Colonic mucosa (tissue), 4 donors: ENCODE measurements at places on chromosomes 11 and 22. TPM values are rescaled to one million over a fixed set of nuclear protein-coding genes. Genes with fewer than 3 reads are reported as not detected.

Gene ADSL
- total RNA-seq: 26.4 TPM

Gene GLYAT
- not detected for total RNA-seq

Gene UPB1
- total RNA-seq: 0.16 TPM

Gene CECR2
- 0.30 TPM for total RNA-seq

Gene C11orf21
- 0.11 TPM for total RNA-seq

Gene TMEM45B
- total RNA-seq: 191 TPM

Gene OR4C3
- not detected for total RNA-seq

Gene MRPL16
- total RNA-seq: 51.6 TPM

Gene KIAA1671
- 94.3 TPM for total RNA-seq

Gene RBX1
- total RNA-seq: 46.0 TPM

Gene OR8G5
- total RNA-seq: not detected

DNA sequence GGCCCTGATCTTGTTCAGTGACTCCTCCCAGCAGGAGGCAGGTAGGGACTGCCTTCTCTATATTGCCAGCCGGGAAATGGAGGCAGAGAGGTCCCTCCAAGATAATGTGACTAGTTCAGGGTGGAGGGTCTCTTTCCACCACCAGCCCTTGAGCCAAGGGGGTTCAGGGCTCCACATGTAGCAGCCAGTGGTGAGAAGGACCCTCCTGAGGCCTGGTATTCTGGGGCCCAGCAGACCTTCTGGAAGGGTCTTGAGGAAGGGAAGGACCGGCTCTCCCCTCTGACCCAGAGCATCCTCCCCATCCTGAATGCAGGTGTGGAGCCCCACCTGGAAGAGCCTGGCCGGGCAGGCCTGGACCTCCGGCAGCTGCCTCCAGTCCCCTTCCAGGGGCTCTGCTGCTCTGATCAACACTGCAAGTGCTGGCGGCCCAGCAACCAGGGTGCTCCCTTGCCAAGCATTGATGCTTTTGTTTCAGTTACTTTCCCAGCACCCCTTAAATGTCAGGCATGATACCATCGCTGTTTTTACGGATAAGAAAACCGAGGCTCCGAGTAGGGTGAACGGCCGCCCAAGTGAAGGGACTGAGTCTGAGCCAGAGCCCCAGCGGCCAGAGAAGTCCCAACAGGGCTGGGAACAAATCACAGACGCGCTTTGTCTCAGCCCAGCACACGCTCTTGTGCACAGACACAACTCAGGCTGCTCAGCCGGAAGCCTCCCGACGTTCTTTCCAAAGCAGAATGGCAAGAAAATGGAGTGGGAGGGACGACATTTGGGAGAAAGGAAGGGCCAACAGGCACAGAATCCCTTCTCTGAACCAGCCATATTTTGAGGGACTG lies 38.8 kb downstream of the DKK3 start:
- no peak for DNase-seq

- no peak for DNase-seq
Measured at GRCh38 chr11:19379465-19379864, 138.7 kb upstream of the E2F8 start.

- DNase-seq: peak; percentile 85
Measured at GRCh38 chr11:70675697-70676374, 277.5 kb downstream of the CTTN start.

DNA sequence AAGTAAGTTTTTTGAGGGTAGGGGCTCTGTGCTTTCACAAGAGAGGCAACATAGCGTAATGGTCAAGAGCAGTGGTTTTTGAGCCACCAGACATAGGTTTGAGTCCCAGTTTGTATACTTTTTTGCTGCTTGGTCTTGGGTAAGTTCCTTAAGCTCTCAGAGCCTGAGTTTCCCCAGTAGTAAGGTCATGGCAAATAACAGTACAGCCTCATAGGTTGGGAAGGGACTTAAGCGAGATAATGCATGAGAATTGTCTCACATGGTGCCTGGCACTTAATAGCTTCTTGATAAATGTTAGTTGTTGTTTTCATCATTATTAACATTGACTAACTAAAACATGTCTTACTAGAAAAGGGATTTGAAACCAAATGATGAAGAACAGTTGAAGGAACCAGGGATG lies 83.1 kb downstream of the ARFGAP2 start:
- DNase-seq: no peak

GRCh38 chr22:47944941-47945340 lies 1182.5 kb downstream of the TBC1D22A start:
- DNase-seq: no peak

DNA sequence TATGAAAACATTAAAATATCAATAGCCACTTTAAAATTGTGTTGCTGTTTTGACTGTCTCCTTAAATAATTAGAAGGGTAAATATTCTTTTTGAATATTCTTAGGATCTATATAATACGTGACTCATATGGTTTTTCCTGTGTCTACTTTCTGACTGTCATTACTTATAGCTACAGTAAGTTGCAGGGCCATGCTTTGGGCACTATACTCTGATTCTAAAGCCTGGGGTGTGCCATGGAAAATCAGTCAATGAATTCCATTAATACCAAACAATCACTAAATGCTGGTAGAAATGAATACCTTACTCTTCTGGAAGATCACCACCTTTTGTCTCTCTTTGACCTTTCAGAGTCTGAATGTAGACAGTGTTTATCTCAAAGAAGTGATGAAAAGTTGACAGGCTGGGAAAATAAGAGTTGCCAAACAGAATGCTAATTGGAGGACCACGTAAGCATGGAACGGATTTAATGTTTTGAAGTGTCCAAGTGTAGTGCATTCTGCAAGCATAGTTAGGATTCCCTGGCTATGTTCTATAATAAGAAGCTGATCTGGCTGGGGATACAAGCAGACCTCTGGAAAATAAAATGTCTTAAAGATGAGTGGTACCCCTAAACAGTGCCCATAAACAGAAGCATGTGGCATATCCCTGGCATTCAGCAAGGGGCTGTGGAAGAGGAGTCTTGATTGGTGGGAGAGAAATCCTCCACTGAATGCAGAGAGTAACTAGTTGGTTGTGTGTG lies 16.8 kb downstream of the LUZP2 start:
- DNase-seq: no peak

DNA sequence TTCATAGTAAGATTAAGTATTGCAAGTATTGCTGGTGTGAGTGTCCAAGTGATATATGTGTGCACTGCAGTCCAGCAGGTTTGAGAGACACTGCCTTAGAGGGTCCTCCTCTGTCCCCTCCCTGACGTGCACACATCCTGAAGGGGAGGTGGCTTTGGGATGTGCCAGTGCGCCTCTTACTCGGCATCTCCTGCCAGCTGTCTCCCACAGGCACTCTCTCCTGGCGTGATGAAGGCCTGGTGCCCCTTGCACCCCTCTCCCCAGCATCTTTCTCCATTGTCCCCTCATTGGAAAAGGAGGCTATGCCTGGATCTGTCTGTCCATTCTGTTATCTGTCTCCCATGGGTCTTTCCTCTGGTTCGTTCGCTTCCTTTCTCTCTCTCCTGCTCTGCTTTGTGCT lies 24.2 kb downstream of the GTPBP1 start:
- no peak for DNase-seq
